ENCODE measurements at places on chromosomes 1 and 21. TPM values are rescaled to one million over a fixed set of nuclear protein-coding genes. Genes with fewer than 3 reads are reported as not detected.

CLDN8 gene
- 0.48 TPM for polyA plus RNA-seq

- no peak for DNase-seq
Measured at GRCh38 chr1:246726255-246726679, 2.1 kb downstream of the SCCPDH start.

DNA sequence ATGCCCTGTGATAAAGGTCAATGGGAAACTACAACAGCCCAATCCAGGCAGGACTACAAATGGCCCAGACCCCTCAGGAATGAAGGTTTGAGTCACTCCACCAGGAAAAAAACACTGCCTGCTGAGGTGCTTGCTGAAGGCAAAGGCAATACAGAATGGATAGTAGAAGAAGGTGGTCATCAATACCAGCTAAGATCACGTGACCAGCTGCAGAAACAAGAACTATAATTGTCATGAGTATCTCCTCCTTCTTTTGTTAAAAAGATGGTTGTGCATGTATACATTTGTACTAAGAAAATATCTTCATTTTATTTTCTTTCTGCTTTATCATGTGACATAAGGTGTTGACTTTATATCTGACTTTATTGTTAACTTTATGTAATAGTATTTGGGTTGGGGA, 23.4 kb upstream of the ZNF644 start:
- DNase-seq = no peak

TIAM1 gene
- polyA plus RNA-seq = 48.8 TPM

HMCN1 gene
- polyA plus RNA-seq = 28.1 TPM

DNA sequence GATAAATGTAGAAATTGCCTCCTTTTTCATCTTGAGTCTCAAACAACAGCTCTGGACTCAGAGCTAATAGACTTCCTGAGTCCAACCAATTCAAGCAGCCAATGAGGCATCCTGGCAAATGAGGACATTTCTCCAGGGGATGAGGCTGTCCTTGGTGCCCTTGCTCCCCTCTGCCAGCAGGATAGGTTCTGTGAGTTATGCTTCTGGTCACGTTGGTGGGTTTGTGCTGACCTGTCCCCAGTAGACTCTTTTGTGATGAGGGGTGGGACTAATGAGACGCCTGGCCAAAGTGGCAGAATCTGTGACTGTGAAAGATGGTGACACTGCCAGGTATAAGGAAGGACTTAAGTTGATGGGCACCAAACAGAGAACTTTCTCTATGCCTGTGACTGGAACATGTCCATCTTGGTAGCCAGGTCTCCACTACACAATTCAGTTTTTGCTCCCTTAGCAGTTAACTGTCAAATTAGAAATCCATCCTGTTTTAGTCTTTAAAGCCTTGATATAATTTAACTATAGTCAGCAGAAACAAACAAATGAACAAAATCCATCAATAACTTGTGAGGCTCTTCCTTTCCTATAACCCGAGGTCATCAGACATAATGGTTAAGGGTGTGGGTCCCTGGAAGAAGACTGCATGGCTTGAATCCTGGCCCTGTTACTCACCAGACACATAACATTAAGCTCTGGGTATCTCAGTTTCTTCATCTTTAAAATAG, 35.7 kb upstream of the THEM4 start:
- DNase-seq = no peak

RAB29 gene
- polyA plus RNA-seq = 5.7 TPM

GRCh38 chr1:198879711-198880306, 241.0 kb downstream of the PTPRC start:
- no peak for DNase-seq

DNA sequence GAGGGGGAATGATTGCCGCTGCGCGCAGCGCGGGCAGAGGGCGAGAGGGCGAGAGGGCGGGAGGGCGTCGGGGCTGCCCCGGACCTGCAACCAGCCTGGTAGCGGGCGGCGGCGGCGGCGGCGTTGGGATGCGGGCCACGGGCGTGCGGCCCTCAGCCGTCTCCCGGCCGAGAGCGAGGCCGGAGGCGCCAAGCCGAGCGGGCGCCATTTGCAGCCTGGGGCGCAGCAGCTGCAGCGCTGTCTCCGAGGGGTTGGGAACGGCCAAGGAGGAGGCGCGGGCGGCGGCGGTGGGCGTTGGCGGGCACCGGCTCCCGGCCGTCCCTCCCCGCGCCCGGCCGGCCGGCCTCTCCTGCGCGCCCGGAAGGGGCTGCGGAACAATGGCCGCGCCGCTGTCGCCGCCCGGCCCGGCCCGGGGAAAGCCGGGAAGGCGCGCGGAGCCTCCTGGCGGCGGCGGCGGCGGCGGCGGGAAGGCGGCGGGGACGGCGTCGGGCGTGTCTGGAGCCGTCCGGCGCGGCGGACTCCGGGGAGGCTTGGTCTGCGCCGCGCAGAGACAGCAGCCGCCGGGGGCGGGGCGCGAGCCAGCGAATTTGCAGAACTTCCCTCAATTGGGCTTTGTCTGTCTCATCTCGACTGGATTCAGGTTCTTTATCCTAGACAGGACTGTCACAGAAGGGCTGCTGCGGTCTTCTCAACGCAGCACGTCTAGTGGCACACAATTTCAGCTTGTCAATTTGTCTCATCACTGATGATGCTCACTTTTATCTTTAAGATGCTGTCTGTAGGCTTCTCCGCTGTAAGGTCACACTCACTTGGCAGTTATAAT, 35.7 kb downstream of the ZBTB8B start:
- DNase-seq = peak; percentile 43

GRCh38 chr1:35222322-35223083, 29.6 kb upstream of the SFPQ start:
- DNase-seq = peak; percentile 34

MUL1 gene
- polyA plus RNA-seq = 25.4 TPM

Data from right lung (tissue), 10 donors.